Aorta (tissue), 5 donors: ENCODE measurements at places on chromosomes 12 and 14. TPM values are rescaled to one million over a fixed set of nuclear protein-coding genes. Genes with fewer than 3 reads are reported as not detected.

DNA sequence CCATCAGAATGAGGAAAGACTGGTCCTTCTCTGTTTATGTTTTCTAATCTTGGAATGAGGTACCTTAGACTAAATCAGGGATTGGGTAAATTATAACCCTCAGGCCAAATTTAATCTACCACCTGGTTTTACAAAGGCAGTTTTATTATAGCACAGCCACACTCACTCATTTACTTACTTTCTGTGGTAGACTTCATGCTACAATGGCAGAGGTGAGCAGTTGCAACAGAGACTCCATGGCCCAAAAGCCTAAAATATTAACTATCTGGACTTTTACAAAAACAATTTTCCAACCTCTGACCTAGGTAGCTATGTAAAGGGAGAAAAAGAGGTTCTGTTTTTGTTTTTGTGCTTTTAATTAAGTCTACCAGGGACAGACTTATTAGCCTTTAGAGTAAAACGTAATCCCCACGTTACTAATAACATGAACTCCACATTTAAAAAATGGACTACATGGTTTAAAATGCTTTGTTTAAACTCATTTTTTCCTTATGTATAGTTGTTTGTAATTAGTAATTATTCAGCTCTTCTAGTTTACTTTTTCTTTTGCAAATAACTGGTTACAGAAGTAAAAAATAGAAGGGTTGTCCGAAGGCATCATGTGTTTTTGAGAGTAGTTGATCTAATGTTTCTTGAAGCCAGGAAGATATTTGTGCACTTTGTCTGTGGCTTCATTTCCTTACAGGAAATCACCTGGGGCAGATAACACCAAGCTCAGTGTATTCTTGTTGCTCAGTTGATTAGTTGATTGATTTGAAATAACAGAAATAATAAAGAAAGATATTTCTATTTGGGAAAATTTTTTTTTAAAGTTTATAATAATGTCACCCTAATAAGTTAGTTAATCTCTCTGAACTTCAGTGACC lies 57.6 kb upstream of the ATP2B1 start:
- DNase-seq, result no peak

DNA sequence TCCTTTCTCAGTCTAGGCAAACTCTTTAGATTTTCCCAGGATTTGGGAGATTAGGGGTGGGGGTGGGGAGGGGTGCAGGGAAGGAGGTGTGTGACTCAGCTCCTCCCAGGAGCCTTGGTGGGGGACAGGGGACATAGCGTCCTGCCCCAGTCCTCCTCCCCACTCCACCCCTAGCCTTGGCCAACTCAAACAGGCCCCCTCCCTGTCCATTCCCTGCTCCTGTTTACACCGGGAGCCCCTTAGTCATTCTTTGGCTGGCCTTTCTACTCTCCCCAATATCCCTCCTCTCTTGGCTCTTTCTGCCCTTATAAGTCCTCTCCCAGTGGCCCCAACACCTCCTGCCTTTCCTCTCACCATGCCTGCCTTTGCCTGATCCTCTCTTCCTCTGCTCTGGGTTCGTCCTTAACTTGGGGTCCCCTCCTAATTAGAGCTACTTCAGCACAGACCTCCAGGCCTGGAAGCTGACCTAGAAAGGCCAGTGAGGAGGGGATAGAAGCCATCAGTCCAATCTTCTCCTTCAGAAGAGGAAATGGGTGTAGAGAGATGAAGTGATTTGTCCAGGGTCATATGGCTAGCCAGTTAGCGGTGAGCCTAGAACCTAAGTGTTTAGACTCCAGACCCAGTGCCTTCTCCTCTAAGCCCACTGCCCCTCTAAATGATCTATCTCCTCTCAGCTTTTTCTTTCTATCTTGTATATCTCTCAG lies 2.3 kb upstream of the ITGA5 start:
- DNase-seq, result peak; percentile 93

- DNase-seq, result peak; percentile 91
Measured at GRCh38 chr12:47758834-47759690, at the start of gene RAPGEF3. Gene RAPGEF3 (minus strand): TSS chr12:47758880. CDS start chr12:47758556, 324 bp downstream.

DNA sequence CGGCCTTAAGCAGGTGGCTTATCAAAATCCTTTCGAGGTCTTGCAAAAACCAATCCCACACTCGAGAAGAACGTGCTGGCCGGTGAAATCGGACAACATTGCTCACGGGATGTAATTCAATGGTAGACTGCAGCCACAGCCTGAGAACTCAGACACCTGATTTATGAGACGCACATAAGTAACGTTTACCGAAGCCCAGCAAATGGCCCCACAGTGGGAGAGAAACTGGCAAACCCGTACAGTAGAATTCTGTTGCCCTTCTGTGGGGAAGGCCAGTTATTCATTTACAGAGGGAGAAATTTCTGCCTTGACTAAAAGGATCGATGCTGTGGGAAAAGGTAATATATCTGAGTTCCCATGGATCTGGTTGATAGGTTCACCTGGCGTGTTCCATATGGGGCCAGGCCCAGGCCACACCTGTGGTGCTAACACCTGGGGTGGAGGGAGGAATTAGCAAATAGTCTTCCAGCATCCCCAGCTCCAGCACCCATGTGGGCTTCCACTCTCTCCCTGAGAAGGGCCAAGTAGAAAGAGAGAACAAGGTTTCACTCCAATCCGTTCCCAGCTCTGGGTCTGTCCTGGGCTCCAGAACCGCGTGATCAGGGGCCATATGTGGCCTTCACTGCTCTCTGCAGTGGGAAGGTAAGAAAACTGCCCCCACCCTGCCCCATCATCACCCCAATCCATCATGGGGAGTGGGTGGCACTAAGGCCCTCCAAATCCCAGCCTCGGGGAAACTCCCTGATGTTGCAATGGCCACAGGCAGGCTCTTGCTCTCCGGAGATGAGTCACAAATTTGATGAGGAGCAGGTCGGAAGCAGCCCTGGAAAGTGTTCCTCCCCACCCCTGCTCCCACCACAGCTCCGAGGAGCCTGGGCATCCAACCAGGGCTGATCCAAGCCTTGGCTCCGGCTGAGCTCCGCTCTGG lies 12.7 kb downstream of the BDKRB1 start:
- peak; percentile 83 for DNase-seq

DNA sequence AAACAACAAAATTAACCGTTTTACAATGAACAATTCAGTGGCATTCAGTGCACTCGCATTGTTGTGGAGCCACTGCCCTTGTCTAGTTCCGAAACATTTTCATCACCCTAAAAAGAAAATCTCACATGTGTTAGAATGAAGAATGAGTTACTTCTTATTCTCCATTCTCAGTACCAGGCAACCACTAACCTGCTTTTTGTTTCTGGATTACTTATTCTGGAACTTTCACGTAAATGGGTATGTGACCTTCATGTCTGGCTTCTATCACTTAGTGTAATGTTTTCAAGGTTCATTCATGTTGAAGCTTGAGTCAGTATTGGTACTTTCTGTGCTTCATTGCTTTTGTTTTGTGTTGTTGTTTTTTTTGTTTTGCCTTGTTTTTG lies 15.6 kb downstream of the RCOR1 start:
- DNase-seq, result no peak

The CD4 gene
- 20.1 TPM for total RNA-seq
